ENCODE measurements at places on chromosomes 1 and 21.

DNA sequence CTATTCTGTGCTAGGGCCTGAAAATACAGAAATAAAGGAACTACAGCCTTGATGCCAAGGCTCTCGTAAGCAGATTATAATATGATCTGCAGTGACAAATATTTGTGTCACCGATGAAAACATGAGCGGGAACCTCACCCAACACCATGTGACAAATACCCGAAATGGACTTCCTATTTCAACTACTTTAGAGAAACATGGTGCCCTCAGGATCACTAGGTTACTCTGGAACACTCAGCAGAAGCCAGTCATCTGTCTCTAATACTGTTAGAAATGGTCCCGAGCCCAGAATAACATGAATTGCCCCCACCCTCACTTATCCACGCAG, 463 bp upstream of the VAMP3 start:
- no peak for DNase-seq

- DNase-seq: no peak
These were observed 42.5 kb downstream of the NME7 start for GRCh38 chr1:169325117-169325516.

GRCh38 chr1:107926436-107927080, 38.4 kb downstream of the VAV3 start:
- no peak for DNase-seq

- no peak for DNase-seq
These were observed 109.6 kb upstream of the APP start for GRCh38 chr21:26280148-26280547.

- no peak for DNase-seq
These were observed 411.8 kb upstream of the PTBP2 start for GRCh38 chr1:96309783-96310182.

DNA sequence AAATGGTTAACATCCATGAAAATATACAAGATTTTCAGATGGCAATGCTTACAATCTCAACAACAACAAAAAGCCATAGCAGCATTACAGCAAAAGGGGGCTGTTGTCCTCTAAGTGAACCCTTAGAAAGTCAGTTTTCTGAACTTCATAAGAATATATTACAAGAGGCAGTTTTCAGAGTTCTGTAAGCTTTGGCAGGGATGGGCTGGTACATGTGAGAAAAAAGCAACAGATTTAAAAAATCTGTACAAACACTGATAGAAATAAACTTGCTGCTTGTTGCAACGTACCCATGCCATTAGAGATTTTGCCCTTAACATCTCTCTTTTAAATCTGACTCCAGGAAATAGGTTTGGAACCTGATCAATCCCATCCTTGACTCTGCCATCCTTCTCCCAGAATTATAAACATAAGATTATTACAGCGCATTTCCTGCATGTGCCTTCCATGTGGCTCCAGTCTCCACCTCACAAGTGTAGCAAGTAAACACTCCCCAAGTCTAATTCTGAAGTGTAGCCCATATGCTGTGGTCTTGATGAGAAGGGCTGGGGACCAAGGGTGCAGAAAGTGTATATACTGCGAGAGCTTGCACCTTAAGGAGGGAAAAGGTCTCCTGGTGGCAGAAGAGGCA, 101.4 kb upstream of the TSPAN2 start:
- no peak for DNase-seq
